ENCODE measurements at places on chromosomes 13 and 19. TPM values are rescaled to one million over a fixed set of nuclear protein-coding genes. Genes with fewer than 3 reads are reported as not detected.

RXFP2 gene
- not detected for polyA plus RNA-seq

B3GNT3 gene
- polyA plus RNA-seq: 0.99 TPM

RASAL3 gene
- polyA plus RNA-seq: 1.8 TPM

NUDT15 gene
- polyA plus RNA-seq: 53.7 TPM

NCAN gene
- polyA plus RNA-seq: 1.8 TPM

GPC6 gene
- 6.4 TPM for polyA plus RNA-seq

ZNF569 gene
- polyA plus RNA-seq: 7.9 TPM

HAUS5 gene
- polyA plus RNA-seq: 22.3 TPM

AP1M2 gene
- 128 TPM for polyA plus RNA-seq

ZNF880 gene
- polyA plus RNA-seq: 57.4 TPM

ZNF208 gene
- polyA plus RNA-seq: not detected

C1QTNF9 gene
- polyA plus RNA-seq: not detected

ZNF100 gene
- polyA plus RNA-seq: 10.3 TPM

TUBB4A gene
- 34.6 TPM for polyA plus RNA-seq

FFAR1 gene
- polyA plus RNA-seq: not detected

TPRX1 gene
- not detected for polyA plus RNA-seq

SIGLECL1 gene
- not detected for polyA plus RNA-seq

PTGER1 gene
- 0.57 TPM for polyA plus RNA-seq

LILRB5 gene
- not detected for polyA plus RNA-seq

ARL11 gene
- 0.61 TPM for polyA plus RNA-seq

PSPC1 gene
- polyA plus RNA-seq: 38.2 TPM

MCOLN1 gene
- 16.1 TPM for polyA plus RNA-seq

KLK2 gene
- polyA plus RNA-seq: not detected

PROZ gene
- polyA plus RNA-seq: 0.21 TPM

SHC2 gene
- 2.6 TPM for polyA plus RNA-seq

MAP2K7 gene
- 11.3 TPM for polyA plus RNA-seq

KEAP1 gene
- 46.5 TPM for polyA plus RNA-seq

AMER2 gene
- 0.31 TPM for polyA plus RNA-seq

ZNF709 gene
- polyA plus RNA-seq: 0.82 TPM

ZNF8 gene
- 4.7 TPM for polyA plus RNA-seq

ZNF792 gene
- 1.6 TPM for polyA plus RNA-seq

ZNF320 gene
- 13.6 TPM for polyA plus RNA-seq

ZNF528 gene
- 30.0 TPM for polyA plus RNA-seq

HCN2 gene
- 0.14 TPM for polyA plus RNA-seq

EPSTI1 gene
- polyA plus RNA-seq: 0.89 TPM

SH2D3A gene
- polyA plus RNA-seq: 24.6 TPM

FBXO27 gene
- 13.7 TPM for polyA plus RNA-seq

GPR180 gene
- polyA plus RNA-seq: 3.7 TPM

ZNF577 gene
- 11.2 TPM for polyA plus RNA-seq

TNFSF13B gene
- polyA plus RNA-seq: 0.55 TPM

MZT1 gene
- polyA plus RNA-seq: 52.1 TPM

RAD23A gene
- polyA plus RNA-seq: 127 TPM

PEG3 gene
- not detected for polyA plus RNA-seq

PGLYRP1 gene
- not detected for polyA plus RNA-seq

ZSCAN1 gene
- polyA plus RNA-seq: 3.9 TPM

KIR3DL2 gene
- not detected for polyA plus RNA-seq

FGF22 gene
- polyA plus RNA-seq: 1.1 TPM

CABP5 gene
- not detected for polyA plus RNA-seq

ZNF132 gene
- 1.1 TPM for polyA plus RNA-seq

DAND5 gene
- polyA plus RNA-seq: 0.10 TPM

C19orf73 gene
- 8.0 TPM for polyA plus RNA-seq

Measured in GM23338 (cell line).